ENCODE measurements at places on chromosomes 7 and 10.

- DNase-seq = no peak
Measured at GRCh38 chr10:109940553-109940952, 17.2 kb upstream of the XPNPEP1 start.

GRCh38 chr10:124875596-124875995, 66.3 kb upstream of the ZRANB1 start:
- no peak for DNase-seq

DNA sequence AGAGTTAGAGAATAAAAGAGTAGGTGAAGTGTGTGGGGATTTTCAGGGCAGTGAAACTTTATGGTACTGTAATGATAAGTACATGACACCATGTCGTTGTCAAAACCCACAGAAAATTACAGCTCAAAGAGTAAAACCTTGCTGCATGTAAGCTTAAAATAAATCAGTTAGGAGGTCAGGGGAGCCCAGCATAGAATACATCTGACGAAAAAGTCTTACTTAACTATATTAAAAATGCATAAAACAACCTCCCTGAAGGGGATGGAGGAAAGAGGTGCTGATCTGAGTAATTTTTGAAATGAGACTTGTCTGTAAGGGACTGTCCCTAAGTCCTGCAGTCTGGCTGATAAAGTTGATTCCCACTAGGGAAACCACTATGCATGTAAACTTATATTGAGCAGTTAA, 49.8 kb upstream of the AKR1E2 start:
- DNase-seq = no peak

DNA sequence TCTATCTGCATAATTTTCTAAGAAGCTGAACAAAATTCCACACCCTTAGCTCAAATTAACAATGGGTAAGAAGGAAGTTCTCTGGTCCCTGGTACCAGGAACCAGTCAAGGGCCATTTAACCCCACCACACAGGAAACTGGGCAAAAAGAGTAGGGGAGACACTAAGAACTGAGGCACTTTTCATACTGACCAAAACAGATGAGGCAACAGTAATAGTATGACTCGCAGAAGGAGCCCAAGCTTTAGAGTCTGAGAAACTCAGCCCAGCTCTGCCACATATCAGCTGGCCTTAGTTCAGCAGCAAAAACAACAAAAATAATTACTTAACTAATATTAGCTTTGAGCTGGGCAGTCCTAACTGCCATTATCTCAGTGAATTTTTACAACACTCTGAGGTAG, 221.2 kb downstream of the FAM107B start:
- no peak for DNase-seq

DNA sequence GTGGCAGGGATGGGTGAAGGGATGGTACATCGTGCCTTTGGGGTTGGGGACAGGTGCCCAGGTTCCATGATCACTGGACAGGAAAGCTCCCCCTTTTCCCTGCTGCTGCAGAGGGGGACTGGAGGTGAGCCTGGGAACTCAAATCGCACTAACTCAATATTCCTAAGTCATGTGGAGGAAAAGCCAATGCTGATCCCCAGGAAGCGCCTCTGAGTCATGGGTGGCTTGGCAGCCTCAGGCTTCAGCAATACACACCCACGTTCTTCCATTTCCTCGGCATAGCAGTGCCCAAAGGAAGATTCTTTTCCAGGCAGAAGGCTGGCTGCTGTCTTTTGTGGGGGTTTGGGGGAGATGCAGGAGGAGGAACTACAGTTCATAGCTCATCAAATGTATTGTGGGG, 165.8 kb downstream of the CCDC3 start:
- DNase-seq = no peak
